Stimulated activated CD8-positive, alpha-beta memory T cell treated with anti-CD3 and anti-CD28 coated beads, Interleukin-4, amount 100 ng/mL, for 24 hours (primary cell): ENCODE measurements at places on chromosomes 3 and 15.

DNA sequence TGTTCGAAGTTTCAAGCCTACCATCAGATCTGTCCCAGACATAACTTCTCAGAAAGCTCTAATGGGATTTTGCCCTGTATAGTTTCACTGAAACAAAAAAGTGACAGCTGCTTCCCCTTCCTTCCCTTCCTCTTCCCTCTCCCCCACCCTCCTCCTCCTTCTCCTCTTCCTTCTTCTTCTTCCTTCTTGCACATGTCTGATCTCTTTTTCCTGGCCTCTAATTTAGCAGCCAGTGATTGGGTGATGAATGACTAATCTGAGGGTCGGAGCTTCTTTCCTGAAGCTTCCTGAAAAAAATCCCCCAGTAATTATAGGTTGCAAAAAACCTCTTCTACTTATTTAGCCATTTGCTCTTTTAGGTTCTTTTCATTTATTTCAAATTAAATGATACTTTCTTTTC, 168.7 kb downstream of the POTEB3 start:
- no peak for DNase-seq

DNA sequence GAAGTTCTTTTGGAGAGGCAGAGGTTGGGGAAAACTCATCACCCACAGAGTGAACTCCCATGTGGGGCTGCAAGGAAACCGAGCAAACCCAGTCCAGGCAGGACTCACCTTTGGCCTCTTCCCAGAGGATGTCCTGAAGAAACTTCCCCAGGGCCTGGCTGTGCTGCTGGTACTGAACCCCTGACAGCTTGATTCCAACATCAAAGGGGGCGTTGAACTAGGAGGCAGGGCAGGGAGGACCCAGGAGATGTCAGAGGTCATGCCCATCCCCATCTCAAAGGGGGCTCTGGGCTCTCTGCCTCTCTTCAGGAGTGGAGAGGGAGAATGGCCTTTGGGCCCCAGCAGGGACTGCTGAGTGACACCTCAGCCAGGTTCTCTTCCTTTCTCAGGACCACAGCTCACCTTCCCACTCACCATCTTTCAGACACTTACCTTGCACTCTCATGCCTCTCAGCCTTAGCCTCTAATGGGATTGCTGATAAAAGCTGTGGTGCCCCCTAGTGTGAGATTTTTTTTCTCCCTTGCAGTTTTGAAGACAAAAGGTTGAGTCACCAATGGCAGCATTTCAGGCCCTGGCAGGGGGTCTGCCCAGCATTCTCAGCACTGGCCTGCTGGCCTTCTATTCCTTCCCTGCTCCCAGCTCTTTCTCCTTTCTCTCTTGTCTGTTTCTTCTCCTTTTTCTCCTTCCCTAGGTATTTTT, 6.0 kb downstream of the GHRL start:
- no peak for DNase-seq

DNA sequence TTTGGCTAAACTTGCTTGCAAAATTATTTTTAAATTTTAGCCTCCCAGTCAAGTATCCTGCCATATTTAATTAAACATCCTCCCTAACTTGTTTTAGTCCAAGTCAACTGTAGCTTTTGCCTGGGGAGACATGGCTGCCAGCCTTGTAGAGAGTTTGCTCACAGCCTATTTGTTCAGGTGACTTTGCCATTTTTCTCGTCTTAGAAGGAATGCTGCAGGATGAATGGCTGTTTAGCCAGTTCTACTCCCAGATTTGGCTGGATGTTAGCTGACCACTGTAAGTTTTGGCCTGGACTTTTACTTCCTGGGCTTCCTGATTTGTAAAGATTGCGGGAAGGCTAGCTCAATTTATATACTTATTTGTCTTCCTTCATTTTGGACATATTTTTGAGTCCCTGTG, 236.4 kb upstream of the SGO1 start:
- DNase-seq, result no peak

GRCh38 chr3:114022145-114022802, 34.1 kb downstream of the CCDC191 start:
- no peak for DNase-seq

- no peak for DNase-seq
Observed at GRCh38 chr3:129379582-129380358, 48.7 kb downstream of the EFCAB12 start.

DNA sequence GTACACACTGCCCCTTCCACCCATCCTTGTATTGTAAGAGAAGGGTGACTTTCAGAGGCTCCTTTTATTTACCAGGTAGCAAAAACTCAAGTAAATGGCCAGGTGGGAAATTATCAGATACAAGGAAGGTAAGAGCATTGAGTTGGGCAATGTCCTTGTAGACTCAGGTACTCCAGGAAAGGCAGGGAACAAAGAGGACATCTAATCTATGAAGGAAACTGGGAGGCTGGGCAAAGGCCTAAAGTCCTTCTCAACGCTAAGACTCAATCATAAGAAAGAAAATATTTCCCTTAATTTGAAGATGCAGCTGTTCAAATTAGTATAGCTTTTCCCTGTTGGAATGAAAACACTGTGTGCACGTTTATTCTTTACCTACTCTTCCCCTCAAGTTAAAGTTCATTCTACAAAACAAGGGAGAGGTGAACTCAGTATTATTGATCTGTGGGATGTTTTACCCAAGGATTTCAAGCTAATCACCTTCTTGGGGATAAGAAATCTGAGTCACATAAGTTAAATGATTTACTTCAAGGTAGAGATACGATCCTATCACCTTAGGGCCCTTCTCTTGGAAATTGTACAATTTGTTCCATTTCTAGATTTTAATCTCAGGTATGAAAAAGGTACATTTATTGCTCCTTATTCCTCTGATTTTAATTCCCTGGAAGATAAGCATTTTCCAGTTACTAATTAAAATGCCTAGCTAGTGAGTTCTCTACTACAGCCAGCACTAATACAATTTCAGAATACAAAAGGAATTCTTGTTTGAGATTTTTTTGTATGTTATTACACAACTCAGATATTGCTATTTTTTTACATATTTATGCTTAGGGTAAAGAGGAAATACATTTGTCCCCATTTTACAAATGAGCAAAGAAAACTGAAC, 80.6 kb downstream of the PLD1 start:
- no peak for DNase-seq

GRCh38 chr3:102885289-102885688, 450.5 kb downstream of the ZPLD1 start:
- DNase-seq, result no peak

DNA sequence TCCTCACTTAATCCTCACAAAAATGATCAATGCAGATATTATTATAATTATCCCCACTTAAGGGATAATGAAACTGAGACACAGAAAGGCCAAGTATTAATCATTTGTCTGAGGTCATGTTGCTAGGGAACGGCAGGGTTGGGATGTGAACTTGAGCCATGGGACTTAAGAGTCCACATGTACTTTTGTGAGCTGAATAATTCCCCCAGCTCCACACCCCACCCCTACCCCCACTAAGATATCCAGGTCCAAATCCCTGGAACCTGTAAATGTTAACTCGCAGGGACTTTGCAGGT, 290.5 kb upstream of the GADL1 start:
- no peak for DNase-seq
